ENCODE measurements at places on chromosomes 4 and X. TPM values are rescaled to one million over a fixed set of nuclear protein-coding genes. Genes with fewer than 3 reads are reported as not detected.

The MCTS1 gene
- 47.8 TPM for total RNA-seq

The GLRA2 gene
- not detected for total RNA-seq

The WNK3 gene
- total RNA-seq, result 0.26 TPM

The RASL11B gene
- not detected for total RNA-seq

The BCORL1 gene
- 9.9 TPM for total RNA-seq

The NAA10 gene
- 175 TPM for total RNA-seq

The RIBC1 gene
- total RNA-seq, result 1.1 TPM

DNA sequence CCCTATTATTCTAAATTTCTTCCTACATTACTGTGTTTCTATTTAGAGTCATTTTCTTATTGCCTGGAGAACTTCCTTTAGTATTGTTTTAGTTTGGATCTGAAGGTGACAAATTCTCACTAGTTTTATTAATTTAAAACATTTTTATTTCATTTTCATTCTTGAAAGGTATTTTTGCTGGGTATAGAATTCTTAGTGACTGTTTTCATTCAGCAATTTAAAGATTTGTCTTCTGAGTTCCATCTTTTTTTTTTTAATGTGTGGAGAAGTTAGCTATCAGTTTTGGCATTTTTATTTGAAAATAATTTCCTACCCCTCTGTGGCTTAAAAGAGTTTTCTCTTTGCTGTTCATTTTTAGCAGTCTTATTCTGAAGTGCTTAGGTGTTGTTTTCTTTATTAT is 169.2 kb downstream of the FRAS1 start:
- peaks cover 6% of the 10 kb centered on the region for H3K27me3 ChIP-seq
- H3K4me1 ChIP-seq, result no peaks in the 10 kb centered on the region
- H3K4me3 ChIP-seq, result no peak overlapping the region
- H3K36me3 ChIP-seq, result peaks cover 7% of the 10 kb centered on the region
- H3K27ac ChIP-seq, result no peak overlapping the region

DNA sequence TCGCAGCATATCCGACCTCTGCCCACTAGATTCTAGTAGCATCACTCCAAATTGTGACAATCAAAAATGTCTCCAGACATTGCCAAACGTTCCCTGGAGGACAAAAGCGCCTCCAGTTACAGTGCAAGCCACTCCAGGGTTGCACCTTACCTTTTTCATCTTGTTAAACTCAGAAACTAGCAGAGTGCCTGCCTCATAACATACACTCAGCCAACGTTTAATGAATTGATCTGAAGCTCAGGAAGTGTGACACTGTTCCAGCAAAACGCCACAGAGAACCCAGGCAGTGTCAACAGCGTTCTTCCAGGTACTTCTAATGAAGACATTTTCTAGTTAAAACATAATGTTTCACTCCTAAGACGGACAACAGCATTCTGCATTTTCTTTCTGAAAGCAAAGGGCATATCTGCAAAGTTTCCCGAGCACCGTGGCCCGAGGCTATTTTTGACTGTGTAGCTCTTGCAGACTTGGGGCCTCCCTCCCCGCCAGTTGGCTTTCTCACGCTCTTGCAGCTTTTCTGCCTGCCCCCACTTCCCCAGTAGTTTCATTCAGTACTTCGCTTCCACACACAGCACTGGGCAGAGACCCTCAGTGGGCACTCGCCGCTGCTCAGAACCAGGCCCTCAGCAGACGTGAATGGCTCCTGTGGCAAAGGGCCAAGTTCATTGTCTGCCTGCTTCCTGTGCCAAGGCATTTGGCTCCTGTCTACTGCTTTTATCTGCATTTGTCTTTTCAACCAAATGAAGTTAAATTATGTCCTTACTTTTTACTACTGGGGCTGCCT is 133.4 kb upstream of the TTC29 start:
- H3K36me3 ChIP-seq, result no peaks in the 10 kb centered on the region
- H3K27ac ChIP-seq, result no peak overlapping the region
- no peak for DNase-seq
- no peaks in the 10 kb centered on the region for H3K4me1 ChIP-seq

DNA sequence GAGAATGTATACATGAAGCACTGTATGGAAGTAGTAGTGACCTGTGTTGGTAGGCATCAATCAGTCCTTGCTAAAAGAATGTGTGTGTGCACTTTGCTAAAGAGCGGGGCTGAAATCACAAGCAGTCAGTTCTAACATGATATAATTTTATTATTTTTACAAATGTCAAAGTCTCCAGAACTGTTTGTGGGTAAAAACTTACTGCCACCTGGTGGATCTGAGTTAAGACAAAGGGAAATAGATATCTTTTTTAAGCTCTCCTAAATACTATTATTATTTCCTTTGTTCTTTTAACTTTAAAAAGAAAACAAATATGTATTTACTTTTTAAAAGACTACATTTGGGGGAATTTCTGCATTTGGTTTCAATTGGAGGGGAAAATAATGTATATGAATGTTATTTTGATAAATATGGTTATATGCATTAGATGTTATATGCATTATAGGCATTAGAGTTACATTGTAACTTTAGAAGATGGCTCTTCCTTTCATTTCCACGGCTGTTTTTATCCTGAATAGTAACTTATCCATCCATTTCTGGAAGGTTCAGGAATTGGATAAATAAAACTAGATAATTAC is 7.8 kb upstream of the CLOCK start:
- no peaks in the 10 kb centered on the region for H3K36me3 ChIP-seq
- H3K27ac ChIP-seq, result no peak overlapping the region
- no peaks in the 10 kb centered on the region for H3K4me1 ChIP-seq
- H3K4me3 ChIP-seq, result no peak overlapping the region
- peaks cover 25% of the 10 kb centered on the region for H3K27me3 ChIP-seq

DNA sequence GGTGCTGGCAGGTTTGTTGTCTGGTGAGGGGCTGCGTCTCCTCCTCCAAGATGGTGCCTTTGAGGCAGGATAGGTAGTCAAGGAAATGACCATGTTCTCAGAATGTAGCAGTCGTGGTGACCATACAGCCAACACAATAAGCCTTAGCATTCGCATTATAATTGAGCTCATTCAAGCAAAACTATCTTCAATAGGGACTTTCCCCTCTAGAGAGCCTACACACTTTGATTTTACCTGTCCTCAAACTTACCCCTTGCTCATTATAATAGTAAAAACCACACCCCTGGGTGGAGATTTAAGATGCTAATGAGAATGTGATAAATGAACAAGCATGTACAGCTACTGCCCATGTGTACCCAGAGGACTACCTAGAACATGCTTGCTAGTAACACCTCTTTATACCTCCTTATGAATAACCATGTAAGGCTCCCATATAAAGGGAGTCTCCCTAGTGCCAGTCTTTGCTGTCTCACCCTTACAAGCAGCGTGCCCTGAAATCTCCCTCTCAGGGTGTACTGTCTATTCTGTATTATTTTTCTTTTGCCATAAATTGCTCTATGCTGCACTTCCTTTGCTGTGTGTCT is 48.2 kb downstream of the FGFBP1 start:
- no peaks in the 10 kb centered on the region for H3K4me1 ChIP-seq
- no peak for DNase-seq
- no peaks in the 10 kb centered on the region for H3K27me3 ChIP-seq

- no peaks in the 10 kb centered on the region for H3K36me3 ChIP-seq
- H3K4me3 ChIP-seq, result no peak overlapping the region
- no peak for DNase-seq
- no peak overlapping the region for H3K27ac ChIP-seq
- no peaks in the 10 kb centered on the region for H3K4me1 ChIP-seq
These were observed 116.3 kb upstream of the NRK start for GRCh38 chrX:105706041-105706440.

DNA sequence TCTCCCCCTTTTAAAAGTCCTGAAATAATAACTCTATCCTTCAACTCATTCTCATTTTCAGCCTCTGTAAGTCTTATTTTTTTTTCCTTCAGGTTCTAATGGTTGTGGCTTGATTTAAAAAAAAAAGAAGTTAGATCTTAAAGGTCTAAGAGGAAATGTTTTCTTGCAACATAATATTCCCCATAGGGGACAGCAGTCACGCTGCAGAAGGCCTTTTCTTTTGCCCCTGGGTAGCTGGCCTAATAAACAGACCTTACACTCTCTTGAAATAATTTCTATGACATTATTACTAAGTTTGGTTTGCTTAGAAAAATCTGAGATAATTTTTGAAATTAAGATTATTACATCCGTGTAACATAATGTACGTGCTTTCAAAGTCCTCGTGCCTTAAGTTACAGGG is 564.1 kb upstream of the SPANXN1 start:
- H3K4me3 ChIP-seq, result no peak overlapping the region
- H3K36me3 ChIP-seq, result no peaks in the 10 kb centered on the region
- no peak for DNase-seq

GRCh38 chr4:124044867-124045266 is 648.3 kb downstream of the SPRY1 start:
- no peaks in the 10 kb centered on the region for H3K36me3 ChIP-seq
- no peak overlapping the region for H3K27ac ChIP-seq
- no peaks in the 10 kb centered on the region for H3K4me1 ChIP-seq
- DNase-seq, result no peak
- H3K27me3 ChIP-seq, result peaks cover 2% of the 10 kb centered on the region
- no peak overlapping the region for H3K4me3 ChIP-seq

- DNase-seq, result no peak
- peaks cover 5% of the 10 kb centered on the region for H3K36me3 ChIP-seq
- no peaks in the 10 kb centered on the region for H3K4me1 ChIP-seq
- H3K4me3 ChIP-seq, result no peak overlapping the region
These were observed 1530.9 kb upstream of the PABPC4L start for GRCh38 chr4:135732448-135732847.

DNA sequence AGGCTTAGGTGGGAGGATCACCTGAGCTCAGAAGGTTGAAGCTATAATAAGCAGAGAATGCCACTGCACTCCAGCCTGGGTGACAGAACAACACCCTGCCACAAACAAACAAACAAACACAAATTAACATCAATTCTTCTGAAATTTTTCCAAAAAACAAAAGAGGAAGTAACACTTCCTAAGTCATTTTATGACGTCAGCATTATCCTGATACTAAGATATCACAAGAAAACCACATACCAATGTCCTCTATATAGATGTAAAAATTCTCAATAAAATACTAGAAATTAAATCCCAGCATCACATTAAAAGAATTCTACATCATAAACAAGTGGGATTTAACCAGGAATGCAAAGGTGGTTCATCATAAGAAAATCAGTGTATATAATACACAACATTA is 64.4 kb upstream of the STK26 start:
- no peak for DNase-seq
- H3K36me3 ChIP-seq, result peaks cover 6% of the 10 kb centered on the region
- H3K4me3 ChIP-seq, result no peak overlapping the region
- no peak overlapping the region for H3K27ac ChIP-seq
- H3K4me1 ChIP-seq, result no peaks in the 10 kb centered on the region

DNA sequence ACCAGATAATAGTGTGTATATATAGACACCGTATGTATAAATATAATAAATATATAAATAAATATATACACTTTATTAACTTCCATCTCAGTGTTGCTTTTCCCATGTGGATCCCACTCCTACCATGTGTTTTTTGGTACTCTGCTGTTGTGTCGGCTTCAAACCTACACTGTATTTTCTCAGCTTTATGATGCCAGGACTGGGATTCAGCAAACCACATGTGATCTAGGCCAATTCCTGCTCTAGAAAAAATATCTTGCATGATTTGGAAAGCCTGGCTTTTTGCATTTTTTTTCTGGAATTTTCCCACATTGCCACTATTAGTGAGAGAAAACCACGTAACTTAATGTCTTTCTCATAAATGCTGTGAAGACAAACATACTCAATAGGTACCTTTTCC is 55.8 kb downstream of the POLR2B start:
- H3K4me3 ChIP-seq, result no peak overlapping the region
- peaks cover 16% of the 10 kb centered on the region for H3K36me3 ChIP-seq
- no peaks in the 10 kb centered on the region for H3K4me1 ChIP-seq
- DNase-seq, result no peak
- no peaks in the 10 kb centered on the region for H3K27me3 ChIP-seq

DNA sequence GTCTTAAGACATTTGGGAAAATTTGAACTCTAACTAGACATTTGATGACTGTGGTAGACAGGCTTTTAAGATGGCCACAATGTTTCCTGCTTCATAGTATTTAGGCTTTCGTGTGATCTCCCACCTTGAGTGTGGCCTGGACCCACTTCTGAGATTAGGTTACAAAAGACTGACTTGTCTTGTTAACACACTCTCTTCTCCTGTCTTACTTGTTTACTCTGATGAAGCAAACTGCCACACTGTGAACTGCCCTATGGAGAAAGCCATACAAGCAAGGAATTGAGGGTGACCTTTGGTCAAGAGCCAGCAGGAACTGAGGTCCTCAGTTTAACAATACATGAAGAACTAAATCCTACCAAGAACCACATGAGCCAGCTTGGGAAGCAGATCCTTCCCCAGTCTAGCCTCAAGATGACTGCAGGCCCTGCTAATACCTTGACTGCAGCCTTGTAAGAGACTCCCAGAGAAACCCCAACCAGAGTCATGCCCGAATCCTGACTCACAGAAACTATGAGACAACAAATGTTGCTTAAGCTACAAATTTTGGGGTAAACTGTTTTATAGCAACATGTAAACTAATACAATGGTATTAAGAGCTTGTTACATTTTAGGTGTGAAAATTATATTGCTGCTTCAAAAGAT is 20.3 kb downstream of the UBA6 start:
- H3K4me3 ChIP-seq, result peak overlapping the region; percentile 29
- H3K4me1 ChIP-seq, result peaks cover 20% of the 10 kb centered on the region
- no peaks in the 10 kb centered on the region for H3K27me3 ChIP-seq

GRCh38 chrX:52594658-52595057 is 60.0 kb downstream of the SSX7 start:
- DNase-seq, result no peak
- peaks cover 24% of the 10 kb centered on the region for H3K27me3 ChIP-seq
- H3K4me1 ChIP-seq, result no peaks in the 10 kb centered on the region
- no peak overlapping the region for H3K4me3 ChIP-seq

GRCh38 chr4:73751166-73751565 is 10.8 kb downstream of the CXCL8 start:
- H3K36me3 ChIP-seq, result no peaks in the 10 kb centered on the region
- H3K4me1 ChIP-seq, result no peaks in the 10 kb centered on the region
- H3K4me3 ChIP-seq, result no peak overlapping the region
- no peak for DNase-seq
- H3K27me3 ChIP-seq, result no peaks in the 10 kb centered on the region

GRCh38 chr4:7787681-7788141 is 151.9 kb downstream of the AFAP1 start:
- H3K27me3 ChIP-seq, result peaks cover 9% of the 10 kb centered on the region
- no peak for DNase-seq
- H3K4me1 ChIP-seq, result no peaks in the 10 kb centered on the region
- H3K27ac ChIP-seq, result no peak overlapping the region
- no peak overlapping the region for H3K4me3 ChIP-seq

DNA sequence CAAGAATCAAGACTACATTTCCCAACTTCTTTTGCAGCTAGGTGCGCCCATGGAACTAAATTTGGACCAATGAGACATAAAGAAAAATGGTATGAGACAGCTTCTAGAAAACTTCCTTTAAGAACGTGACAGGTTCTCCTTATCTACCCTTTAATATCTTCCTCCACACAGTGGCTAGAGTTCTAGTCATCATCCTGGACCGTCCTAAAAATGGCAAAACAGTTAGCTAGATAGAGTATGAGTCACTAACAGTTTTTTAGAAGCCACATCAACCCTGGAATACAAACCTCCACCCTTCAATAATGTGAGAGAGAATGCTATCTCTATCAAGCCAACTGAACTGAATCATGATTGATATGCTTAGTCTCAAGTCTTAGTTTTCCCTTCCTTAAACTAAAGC is 267.9 kb upstream of the SLC7A11 start:
- no peak overlapping the region for H3K4me3 ChIP-seq
- peaks cover 11% of the 10 kb centered on the region for H3K36me3 ChIP-seq
- no peaks in the 10 kb centered on the region for H3K4me1 ChIP-seq
- no peaks in the 10 kb centered on the region for H3K27me3 ChIP-seq
- H3K27ac ChIP-seq, result no peak overlapping the region

GRCh38 chrX:134737721-134738369 is 79.6 kb upstream of the PLAC1 start:
- no peak overlapping the region for H3K27ac ChIP-seq
- peaks cover 6% of the 10 kb centered on the region for H3K27me3 ChIP-seq
- no peak for DNase-seq

All from natural killer cell treated with Interleukin-12 subunit alpha and Interleukin-12 subunit beta and Interleukin-15 and Interleukin-18, amount 100 ng/mL, for 72 hours (primary cell).